ENCODE measurements at places on chromosomes 11 and 22.

DNA sequence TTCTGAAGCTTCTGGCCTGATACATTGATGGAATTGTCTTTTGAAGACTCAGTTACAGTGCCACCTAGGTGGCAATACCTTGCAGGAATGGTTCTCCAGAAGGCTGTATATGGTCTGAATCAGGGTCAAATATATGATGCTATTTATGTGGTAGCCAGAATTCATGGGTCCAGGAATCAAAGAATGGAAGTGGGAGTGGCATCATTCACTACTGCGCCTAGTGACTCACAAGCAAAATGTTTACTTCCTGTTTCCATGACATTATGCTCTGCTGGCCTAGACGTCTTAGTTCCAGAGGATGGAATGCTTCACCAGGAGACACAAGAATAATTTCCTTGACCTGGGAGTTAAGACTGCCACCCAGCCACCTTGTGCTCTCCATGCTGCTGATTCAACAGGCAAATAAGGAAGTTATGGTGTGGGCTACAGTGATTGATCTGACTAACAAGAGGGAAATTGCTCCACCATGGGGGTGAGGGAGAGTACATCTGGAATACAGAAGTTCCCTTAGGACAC is 491.8 kb downstream of the ETS1 start:
- DNase-seq, result no peak

DNA sequence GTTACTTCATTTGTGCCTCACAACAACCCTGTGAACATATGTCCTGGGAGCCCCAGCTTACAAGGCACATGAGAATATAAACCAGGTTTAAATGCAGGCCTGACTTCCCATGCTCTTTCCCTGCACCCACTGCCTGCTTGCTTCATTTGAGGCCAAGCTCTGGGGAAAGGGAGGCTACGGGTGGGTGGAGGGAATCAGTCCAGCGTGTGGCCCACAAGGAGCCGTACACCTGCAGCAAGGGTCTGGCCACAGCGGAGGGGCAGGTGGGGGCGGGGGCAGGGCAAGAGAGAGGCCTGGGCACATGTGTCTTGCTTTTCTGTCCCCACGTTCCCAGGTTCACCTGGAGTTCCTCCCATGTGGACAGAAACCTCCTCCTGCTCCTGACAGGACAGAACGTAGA is 26.2 kb downstream of the FAM83F start:
- DNase-seq, result no peak

DNA sequence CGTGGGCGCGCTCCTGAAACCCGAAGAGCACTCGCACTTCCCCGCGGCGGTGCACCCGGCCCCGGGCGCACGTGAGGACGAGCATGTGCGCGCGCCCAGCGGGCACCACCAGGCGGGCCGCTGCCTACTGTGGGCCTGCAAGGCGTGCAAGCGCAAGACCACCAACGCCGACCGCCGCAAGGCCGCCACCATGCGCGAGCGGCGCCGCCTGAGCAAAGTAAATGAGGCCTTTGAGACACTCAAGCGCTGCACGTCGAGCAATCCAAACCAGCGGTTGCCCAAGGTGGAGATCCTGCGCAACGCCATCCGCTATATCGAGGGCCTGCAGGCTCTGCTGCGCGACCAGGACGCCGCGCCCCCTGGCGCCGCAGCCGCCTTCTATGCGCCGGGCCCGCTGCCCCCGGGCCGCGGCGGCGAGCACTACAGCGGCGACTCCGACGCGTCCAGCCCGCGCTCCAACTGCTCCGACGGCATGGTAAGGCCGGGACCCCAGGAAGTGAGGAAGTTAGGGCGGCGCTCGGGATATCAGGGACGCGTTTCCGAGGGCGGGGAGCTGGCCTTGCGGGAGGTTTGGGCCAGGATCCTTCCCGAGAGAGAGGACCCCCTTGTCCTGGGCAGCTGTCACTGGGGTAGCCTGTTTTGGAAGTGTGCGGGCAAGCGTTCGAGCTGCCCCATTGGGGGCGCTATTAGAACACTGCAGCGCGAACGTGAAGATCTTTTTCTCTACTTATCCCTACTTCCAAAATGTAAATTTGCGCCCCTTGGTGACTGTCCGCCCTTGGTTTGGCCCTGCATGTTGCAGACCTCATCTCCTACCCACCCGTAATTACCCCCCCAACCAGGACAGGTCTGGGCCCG is 796 bp downstream of the MYOD1 start:
- DNase-seq, result no peak

GRCh38 chr11:107689317-107690202 is 22.3 kb downstream of the SLN start:
- peak; percentile 12 for DNase-seq

- no peak for DNase-seq
Measured at GRCh38 chr11:69311767-69312385, 17.9 kb downstream of the MYEOV start.

DNA sequence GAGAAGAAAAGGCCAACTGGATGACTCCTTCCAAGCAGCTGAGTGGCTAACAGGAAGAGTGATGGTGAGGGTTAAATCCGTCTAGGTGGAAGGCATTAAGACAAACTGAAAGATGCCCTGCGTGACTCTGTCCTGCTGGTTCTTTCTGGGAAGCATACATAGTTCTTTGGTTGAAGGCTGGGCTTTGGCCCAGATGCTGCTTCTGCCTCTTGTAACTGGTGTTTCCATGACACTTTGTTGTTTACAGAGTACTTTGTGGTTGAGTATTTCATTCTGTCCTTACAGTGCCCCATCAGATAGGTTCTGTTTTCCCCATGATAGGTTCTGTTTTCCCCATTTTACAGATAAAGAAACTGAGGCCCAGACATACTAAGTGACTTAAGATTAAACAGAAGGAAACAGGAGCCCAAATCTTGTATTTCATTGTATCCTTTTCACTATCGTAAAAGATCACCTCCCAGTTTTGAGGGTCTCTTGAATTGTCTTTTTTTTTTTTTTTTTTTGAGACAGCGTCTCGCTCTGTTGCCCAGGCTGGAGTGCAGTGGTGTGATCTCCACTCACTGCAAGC is 124.3 kb upstream of the RASSF10 start:
- no peak for DNase-seq

GRCh38 chr11:88179141-88179540 is 3.9 kb upstream of the RAB38 start:
- no peak for DNase-seq

- DNase-seq, result no peak
Measured at GRCh38 chr22:32546496-32546895, 71.9 kb downstream of the FBXO7 start.
